ENCODE measurements at places on chromosomes 5 and 9.

GRCh38 chr5:126656401-126657007 lies 55.8 kb downstream of the PHAX start:
- peak; percentile 41 for DNase-seq

DNA sequence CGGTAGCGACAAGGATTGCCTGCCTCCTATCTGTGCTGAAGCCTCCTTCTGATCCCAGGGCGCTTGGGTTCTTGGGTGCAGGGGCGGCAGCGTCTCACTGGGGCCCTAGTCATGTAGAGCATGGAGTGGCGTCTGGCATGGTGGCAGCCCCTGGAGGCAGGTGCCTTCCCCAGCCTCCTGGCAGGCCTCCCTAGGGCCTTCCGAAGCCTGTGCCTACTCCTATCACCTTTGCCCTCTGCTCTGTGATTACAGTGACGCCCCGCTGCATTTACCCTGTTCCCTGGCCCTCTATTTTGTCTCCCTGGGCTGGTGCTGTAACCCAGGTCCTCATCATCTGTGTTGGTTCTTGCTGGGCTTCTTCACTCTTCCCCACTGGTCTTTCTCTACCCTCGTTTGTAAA lies 3.8 kb downstream of the SRD5A1 start:
- DNase-seq: no peak

DNA sequence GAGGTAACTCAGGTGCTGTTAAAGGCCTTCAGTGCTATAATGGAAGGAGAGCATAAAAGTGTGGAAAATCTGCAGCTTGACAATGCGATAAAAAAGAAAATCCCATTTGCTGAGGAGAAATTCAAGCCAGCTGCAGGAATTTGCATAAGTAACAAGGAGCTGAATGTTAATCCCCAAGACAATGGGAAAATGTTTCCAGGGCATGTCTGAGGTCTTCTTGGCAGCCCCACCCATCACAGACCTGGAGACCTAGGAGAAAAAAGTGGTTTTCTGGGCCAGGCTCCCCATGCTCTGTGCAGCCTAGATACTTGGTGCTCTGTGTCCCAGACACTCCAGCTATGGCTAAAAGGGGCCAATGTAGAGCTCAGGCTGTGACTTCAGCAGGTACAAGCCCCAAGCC lies 1159.6 kb downstream of the CDH18 start:
- DNase-seq: no peak

DNA sequence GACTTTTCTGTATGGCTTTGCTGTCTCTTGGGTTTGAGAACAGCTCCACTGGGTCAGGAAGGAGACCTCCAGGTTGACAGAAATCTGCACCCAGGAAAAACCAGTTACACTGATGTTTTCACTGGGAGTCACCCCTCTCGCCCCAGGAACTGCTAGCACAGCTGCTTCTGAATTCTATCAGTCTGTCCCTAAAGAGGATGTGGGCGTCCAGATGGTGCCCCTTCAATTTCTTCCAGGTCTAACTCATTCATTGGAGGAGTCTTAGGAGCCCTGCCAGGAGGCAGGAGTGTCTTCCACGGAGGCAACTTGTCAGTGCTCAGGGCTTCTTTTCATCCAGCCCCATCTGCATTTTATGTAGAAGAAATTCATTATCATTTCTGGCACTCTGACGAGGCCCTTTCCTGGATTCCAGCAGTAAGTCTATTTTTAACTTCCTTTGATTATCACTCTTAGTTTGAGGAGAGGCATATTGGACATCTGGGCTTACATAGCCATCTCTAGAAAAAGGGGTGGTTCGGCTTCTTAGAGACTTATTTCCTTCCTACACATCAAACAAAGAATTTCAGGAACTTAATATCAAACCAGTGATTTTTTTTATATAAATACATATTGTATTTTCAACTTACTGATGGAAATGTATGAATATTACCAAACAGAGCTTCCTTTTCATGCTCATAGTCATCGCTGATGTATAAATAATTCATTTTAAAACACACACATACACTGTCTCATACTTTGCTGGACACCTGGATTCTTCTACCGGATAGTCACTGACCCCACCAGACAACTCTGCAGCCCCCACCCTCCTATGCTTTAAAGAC lies 148.8 kb downstream of the IRX2 start:
- DNase-seq: no peak

GRCh38 chr5:78640662-78641474 lies 7.7 kb downstream of the LHFPL2 start:
- no peak for DNase-seq

DNA sequence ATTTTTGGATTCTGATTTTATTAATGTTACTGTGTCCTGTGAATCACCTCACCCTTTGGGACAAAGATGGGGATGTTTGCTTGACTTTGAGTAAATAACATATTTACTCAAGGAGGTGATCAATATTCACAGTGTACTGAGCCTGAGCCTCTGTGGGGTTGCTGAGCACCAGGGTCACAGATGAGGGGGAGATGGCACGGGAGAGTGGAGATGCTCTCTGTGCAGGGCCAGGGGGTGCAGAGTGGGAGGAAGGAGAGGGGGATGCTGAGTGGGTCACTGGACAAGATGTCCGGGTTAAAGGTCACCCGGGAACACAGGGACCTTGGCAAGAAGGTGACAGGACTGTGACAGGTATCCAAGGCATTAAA lies 4.0 kb downstream of the SQSTM1 start:
- no peak for DNase-seq

DNA sequence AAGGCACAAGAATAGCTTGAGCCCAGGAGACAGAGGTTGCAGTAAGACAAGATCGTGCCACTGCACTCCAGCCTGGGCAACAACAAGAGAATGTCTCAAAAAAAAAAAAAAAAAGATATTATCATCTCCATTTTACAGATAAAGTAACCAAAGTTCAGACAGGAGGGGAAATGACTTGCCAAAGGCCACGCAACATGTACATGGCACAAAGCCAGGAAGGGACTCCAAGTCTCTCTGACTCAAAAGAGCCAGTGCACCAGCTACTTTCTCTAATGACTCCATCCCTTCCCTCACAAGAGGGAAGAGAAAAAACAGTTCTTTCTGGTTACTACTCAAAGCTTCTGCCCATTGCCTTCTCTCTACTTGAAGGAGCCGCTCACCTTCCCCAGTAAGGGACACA lies 34.1 kb downstream of the SIL1 start:
- DNase-seq: no peak

GRCh38 chr9:86035827-86036440 lies 63.4 kb downstream of the GOLM1 start:
- no peak for DNase-seq

DNA sequence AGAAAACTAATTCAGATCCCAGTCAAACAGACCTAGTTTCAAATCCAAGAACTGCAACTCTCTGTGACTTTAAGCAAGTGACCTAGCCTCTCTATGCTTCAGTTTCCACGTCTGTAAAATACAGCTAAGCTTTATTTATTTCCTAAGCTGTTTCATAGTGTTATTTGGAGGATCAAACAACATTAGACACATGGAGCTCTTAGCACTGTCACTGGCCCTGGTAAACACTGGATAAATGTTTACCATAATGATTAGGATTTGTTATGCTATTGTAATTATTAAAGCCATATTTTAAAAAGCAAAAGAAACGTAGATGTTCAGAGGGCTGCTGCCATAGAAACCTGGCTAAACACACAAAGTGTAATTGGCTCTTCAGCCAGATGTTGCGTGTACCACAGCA lies 26.6 kb upstream of the C5orf58 start:
- DNase-seq: no peak

DNA sequence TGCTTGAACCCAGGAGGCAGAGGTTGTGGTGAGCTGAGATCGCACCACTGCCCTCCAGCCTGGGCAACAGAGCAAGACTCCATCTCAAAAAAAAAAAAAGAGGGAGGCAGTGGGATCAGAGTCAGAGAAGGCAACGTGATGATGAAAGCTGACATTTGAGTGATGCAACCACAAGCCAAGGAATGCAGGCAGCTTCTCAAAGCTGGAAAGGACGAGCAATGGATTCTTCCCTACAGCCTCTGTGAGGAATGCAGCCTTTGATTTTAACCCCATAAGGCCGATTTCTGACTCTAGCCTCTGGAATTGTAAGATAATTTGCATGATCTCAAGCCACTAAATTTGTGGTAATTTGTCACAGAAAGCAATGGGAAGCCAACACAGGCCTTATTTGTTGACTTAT lies 9.8 kb downstream of the TGFBI start:
- no peak for DNase-seq

DNA sequence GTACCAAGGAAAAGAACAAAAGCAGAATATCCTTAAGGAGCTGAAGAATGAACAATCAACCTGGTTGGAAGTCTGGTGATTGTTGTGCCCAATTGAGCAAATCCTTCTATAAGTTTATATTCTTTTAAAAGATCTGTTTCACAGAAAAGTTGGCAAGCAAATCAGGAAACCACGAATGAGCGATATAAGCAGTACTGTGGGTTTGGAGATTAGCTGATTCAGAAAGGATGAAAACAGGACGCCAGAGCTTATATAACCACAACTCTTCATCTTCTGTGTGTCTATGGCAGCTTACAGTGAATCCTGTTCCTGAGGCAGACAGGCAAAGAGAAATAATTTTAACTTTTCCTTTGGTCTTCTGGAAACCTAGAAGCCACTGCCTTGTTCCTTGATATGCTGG lies 61.7 kb downstream of the SLC38A9 start:
- DNase-seq: peak; percentile 33

GRCh38 chr5:135944967-135945560 lies 9.7 kb downstream of the LECT2 start:
- peak; percentile 44 for DNase-seq

DNA sequence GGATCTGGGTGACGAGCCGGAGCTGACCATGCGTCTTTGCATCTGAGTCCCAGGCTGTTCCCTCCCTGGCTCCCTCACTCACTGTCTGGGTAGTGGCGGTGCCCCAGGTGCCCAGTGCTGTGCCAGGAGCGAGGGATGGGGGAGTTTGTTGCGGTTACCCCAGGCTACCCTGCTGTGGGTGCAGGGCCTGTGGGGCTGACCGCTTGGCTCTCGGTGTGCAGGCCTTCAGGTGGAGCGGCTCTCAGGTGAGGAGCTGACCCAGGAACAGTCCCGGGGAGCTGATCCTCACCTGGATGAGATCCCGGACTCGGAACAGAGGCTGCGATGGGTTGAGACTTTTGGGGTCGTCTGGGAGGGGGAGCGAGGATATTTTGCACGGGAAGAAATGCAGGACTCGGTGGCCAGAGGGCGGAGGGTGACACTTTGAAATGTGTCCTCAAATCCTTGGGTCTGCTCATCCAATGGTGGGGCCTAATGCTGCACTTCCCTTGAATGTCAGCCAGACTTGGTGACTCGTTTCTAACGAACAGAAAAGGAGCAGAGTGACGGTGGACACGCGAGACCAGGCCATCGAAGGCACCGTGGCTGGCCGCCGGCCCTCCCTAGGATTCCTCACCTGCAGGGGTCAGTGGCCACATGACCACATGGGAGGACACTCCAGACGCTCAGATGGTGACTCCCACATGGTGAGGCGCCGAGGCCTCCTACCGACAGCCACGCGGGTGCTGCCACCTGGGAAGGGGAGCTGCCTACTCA lies 104.3 kb upstream of the RAPGEF1 start:
- DNase-seq: no peak

DNA sequence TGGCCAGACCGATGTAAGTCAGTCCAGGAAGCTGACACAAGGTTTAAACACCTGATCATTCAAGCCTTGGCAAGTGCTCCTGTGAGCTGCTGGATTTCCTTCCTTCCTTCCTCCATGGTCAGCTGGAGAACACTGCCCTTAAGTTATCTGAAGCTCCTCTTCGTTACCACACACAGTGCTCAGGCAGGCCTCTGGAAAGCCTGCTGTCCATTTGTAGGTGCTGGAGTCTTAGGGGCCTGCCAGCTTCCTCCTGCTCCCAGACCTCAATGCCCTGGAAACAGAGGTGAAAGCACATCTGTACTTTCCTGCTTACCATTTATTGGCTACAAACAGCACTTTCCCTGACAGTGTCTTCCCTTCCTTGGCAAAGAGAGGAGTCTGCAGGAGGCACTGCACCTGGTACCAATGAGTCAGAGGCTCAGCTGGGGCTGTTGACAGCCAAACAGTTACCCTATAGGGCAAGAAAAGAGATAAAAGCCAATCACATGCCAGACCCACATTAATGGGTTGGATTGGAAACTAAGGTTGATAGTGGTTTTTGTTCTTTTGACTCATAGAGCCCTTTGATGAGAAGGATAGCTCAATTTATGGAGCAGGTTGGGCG lies 72.6 kb upstream of the PUM3 start:
- no peak for DNase-seq

Data from activated CD4-positive, alpha-beta T cell treated with anti-CD3 and anti-CD28 coated beads, Interleukin-2, amount 10 ng/mL, durations not matched to agents 7 days and 5 days (primary cell).